ENCODE measurements at places on chromosomes 13 and 19.

DNA sequence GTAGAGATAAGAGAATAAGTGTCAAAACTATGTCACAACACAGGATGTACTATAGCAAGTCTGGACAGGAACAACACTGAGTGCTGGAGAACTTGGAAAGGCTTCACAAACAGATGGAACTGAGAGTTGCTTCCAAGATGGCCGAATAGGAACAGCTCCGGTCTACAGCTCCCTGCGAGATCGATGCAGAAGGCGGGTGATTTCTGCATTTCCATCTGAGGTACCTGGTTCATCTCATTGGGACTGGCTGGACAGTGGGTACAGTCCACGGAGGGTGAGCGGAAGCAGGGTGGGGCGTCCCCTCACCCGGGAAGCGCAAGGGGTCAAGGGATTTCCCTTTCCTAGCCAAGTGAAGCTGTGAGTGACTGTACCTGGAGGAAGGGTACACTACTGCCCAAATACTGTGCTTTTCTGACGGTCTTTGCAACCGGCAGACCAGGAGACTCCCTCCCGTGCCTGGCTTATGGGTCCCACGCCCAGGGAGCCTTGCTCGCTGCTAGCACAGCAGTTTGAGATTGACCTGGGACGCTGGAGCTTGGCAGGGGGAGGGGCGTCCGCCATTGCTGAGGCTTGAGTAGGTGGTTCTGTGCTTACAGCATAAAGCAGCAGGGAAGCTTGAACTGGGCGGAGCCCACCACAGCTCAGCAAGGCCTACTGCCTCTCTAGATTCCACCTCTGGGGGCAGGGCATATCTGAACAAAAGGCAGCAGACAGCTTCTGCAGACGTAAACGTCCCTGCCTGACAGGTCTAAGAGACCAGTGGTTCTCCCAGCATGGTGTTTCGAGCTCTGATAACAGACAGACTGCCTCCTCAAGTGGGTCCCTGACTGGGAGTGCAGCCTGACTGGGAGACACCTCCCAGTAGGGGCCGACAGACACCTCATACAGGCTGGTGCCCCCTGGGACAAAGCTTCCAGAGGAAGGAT lies 46.0 kb downstream of the USP12 start:
- no peak for DNase-seq

DNA sequence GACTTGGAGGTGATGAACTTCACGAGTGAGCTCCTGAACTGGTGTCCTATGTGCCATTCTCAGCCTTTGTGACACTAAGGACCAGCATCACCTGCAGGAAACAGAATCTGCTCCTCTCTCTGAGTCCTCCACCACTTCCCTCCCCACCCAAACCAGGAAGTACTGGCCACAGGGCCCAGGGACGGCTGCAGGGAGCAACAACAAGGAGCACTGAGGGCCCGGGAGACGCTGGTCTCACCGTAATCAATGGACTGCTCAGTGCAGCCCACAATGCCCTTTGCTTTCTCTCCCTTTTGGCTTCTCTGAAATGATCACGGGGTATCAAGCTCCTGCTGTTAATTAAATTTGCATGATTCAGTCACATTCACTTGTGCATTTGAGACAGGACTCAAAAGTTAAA lies 18.6 kb downstream of the PEPD start:
- DNase-seq = no peak

GRCh38 chr13:77508959-77509620 lies 26.4 kb upstream of the SCEL start:
- peak; percentile 78 for DNase-seq

DNA sequence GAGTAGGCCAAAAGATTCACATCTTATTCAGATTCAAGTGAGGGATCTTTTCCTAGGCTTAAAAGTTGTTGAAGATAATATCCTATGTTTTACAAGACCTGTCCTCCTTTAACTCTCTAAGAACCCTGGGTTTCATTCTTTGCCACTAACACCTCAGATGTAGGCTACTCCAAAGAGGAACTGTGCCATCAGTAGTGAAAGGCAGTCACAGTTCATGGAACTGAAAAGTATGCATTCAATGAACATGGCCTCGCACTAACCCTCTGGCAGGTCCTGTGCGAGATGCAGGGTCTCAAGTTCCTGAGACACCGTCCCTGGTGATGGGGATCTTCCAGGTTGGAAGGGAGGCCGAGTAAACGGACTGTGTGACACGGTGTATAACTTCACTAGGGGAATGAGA lies 4.3 kb downstream of the LGALS14 start:
- no peak for DNase-seq

DNA sequence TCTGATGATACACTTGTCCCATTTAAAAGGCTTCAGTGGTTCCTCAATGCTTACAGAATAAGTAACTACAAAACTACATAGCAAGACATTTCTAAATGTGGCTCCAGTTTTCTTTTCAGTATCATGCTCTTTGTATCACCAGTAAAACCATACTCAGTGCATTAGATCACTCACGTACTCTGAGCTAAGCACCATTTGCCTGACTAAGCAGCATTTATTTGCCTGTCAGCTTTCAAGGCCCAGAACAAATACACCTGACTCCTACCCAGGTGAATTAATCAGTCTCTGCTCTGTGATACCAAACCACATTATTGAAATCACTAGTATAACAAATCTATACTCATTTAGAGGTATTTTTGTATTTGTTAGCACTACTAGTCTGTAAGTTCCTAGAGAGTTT lies 47.4 kb upstream of the PCDH20 start:
- DNase-seq = no peak

DNA sequence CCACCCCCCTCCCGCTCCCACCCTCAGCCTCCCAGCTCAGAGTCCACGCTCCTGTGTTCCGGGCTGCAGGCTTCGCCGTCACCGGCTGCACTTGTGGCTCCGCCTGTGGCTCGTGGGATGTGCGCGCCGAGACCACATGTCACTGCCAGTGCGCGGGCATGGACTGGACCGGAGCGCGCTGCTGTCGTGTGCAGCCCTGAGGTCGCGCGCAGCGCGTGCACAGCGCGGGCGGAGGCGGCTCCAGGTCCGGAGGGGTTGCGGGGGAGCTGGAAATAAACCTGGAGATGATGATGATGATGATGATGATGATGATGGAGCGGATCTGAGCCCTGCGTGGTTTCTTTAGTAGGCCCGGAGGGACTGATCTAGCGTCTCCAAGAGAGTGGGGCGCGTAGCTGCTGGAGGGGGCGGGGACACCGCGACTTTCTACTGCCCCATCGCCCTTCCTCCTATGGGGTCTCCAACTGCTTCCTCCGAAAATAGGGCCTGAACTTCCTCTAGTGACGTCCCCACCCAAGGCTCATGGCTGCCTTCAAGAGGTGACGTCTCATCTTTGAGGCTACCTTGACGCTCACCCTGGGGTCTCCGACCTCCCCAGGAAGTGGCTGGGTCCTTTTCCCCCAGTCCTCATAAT lies 1.4 kb downstream of the RETN start:
- no peak for DNase-seq

DNA sequence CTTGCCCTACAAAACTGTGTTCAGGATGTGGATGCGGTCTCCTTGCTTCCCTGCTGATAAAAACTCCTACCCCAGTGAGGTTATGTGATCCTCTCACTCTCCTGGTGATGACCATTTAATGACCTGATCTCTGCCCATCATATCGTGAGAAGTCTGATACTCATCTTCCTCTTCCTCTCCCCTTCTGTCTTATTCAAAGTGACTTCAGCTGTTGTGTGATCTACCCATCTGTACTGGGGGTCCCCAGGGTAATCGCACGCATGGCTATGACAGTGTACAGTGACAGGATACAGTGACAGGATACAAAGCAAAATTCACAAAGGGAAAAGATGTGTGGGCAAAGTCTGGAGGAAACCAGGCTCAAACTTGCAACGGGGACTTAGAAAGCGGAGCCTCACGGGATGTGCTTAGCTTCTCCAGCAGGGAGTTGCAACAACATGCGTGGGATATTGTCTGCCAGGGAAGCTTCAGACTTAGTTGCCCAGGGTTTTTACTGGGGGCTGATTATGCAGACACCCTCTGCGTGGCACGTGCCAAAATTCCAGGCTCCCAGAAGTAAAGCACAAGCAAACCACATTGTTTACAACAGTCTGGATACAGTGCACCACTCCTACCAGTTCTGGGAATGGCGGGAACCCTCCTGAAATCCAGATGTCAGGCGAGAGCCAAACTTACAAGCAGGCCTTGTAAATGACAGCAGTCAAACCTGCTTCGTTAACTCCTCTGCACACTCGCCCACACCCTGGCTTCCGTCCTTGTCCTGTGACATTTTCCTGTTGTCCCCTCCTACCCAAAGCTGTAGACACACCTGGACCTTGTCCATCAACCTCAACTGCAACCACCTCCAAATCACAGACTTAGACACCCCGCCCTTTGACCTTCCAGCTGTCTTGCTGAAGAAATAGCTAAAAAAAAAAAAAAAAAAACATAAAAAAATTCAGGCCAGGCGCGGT lies 18.0 kb upstream of the GARRE1 start:
- no peak for DNase-seq

- no peak for DNase-seq
Observed at GRCh38 chr13:58876473-58876872, 1244.9 kb downstream of the PCDH17 start.

DNA sequence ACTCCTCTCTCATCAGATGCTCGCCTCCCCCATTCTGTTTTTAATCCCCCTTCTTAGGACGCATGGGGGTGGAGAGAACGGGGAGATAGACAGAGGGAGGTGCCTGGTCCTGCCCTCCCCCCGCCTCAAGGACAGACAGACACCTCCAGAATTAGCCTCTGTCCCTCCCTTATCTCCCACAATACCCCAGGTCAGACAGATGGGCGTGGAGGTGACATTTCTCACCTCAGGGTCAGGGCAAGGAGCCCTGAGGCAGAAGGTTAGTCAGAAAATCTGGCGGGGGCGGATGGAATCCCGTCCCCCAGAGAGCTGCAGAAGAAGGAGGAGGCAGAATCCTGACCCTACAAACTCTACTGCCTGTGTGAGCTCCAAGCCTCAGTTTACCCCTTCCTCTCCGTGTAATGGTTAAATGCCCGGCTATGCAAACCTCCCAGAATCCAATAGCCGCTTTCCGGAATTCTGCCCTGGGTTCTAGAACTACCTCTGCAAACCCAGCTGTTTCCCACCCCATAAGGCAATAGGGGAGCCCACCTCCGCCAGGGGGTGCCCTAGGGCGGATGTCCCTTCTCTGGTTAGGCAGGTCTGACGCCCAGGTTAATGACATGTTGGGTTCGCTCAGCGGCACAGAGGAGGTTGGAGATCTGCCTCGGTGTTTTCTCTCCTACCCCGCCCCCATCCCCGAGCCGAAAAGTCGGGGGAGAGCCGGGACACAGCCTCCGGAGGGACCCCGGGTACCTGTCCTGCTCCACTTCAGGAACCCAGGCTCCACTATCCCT lies 900 bp downstream of the PPP1R13L start:
- peak; percentile 67 for DNase-seq

Data from HT1080 (cell line).